ENCODE measurements at places on chromosomes 3 and 15.

DNA sequence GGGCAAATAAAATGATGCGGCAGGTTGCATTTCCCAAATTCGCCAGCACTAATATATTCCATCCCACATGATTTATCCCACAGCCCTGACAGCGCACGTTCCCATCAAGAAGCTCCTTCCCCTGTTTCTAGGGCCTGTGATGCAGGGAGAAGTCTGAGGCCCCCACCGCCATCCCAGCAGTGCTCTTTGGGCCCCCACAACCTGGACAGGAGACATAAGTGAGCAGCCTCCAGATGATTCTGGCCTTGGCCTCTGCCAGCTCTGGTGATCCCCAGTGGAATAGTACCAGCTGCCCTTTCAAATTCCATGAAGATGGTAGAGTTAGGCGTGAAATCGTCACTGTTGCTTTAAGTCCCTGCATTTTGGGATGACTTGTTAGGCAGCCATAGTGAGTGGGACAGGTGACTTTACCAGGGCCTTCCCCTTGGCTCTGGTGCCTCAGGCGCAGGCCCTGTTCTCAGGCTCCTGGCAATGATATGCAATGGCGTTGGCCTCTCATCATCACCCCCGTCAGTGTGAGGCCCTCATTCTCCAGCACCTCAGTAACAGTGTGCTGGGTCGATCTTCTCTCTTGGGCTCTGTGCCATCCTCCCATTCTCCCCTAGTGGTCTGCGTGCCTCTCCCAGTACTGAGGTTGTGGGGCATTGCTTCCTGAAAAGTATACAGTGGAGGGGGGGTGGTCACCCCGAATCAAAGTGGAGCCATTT, 263.7 kb downstream of the OCA2 start:
- DNase-seq = no peak

DNA sequence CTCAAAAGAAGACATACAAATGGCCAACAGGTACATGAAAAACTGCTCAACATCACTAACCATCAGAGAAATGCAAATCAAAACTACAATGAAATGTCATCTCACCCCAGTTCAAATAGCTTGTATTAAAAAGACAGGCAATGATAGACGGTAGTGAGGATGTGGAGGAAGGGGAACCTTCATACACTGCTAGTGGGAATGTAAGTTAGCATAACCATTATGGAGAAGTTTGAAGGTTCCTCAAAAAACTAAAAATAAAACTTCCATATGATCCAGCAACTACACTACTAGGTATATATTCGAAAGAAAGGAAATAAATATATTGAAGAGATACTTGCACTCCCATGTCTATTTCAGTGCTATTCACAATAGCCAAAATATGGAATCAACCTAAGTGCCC, 62.8 kb upstream of the PPARG start:
- no peak for DNase-seq

- DNase-seq = no peak
Measured at GRCh38 chr3:129001101-129001805, at the start of gene EFCC1. Gene EFCC1, plus strand, starts transcription at chr3:129001304. Its CDS starts 325 bp downstream, at chr3:129001629.

GRCh38 chr3:130442284-130442683, 74.7 kb upstream of the COL6A6 start:
- no peak for DNase-seq

DNA sequence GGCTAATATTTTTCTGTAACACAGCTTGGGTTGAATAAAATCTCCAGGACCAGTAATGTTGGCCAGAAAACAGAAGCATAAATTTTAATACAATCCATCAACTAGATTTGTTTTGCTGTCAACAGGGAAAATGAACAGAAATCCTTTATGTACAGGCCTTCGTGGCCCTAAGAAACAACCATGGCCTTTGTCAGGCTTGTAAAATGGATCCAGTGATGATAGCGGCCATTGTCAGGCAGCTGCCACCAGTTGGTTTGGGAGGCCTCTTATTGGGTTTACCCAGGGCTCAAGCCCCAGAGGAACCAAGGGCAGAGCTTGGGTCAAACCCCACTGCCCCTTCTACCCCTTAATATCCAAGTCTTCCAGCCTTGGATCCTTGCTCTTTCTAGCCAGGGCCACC, 5.6 kb upstream of the FYCO1 start:
- no peak for DNase-seq

GRCh38 chr3:29537889-29538609, 257.2 kb downstream of the RBMS3 start:
- DNase-seq = no peak

GRCh38 chr15:36961956-36962355, 138.4 kb downstream of the MEIS2 start:
- DNase-seq = no peak

DNA sequence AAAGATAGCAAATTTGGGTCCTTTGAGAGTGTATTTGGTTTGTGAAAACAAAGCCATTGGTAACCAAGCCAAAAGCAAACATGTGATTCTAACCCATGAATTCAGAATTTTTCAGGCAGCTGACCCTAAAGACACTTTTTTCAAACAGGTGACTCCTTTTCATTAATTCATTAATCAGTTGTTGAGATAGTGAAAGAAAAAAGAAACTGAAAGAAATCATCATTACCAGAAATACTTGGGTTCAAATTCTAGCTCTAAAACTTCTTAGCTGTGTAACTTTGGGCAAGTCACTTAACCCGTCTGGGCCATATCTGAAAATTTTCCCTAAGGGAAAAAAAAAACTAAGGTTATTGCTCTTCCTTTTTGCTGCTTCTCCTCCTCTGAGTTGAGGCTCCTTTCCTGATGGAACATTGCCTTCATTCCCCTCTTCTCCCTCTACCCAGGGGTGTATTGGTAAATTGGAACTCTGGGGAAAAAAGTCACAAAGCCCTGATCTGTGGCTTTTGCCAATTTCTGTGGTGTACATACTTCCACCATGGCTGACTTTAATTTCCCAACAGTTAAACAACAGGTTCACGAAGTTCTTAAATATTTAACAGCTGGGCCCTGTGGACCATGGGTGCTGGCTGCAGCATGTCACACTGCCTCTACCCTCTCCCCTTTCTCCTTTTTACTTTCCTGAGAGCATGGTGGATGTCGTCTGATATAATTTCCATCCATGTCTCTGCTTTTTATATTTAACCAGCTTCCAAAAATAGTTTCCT, 120.3 kb downstream of the ASB7 start:
- DNase-seq = no peak

DNA sequence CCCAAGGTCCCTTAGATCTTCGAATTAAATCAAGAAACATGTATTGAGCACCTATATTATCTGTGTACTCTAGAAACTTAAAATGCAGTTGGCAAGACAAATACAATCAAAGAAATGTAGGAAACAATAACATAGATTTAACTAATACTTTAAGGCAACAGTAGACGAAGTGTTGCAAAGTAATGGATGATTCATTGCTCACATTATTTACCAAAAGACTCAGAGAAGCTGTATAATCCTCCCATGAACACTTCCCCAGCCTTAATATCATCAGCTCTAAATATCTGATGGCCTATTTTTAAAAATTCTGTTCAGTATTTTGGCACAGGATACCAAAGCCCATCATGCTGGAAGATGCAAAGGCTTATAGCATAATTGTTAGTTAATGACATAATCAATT, 272.1 kb upstream of the TTC14 start:
- DNase-seq = no peak

- DNase-seq = no peak
Measured at GRCh38 chr3:79604681-79605080, 163.1 kb downstream of the ROBO1 start.

DNA sequence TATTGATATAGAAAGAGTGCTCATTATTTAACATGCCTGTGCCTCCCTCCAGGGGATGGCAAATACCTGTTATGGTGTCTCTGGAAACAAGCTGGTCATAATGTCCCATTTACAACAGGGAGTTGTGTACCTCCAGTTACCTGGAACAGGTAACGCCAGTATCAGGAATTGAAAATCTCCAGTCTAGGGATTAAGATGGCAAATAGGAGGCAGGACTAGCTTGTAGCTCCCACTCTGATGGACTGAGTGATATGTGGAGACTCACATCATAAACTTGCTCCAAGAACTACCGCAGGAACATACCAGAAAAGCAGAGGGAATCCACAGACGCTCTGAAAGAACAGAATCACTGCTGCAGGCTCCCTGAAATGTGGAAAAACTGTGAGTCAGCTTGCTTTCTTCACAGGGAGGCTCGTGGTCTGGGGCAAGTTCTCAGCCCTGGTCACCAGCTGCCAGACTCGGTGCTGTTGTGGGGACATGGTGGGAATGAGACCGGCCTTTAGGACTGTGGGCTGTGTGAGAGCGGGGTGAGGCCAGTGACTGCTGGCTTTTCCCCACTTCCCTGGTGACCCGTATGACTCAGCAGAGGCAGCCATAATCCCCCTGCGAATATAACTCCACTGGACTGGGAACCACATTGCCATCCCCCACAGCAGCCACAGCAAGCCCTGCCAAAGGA, 97.4 kb downstream of the KCNAB1 start:
- no peak for DNase-seq

DNA sequence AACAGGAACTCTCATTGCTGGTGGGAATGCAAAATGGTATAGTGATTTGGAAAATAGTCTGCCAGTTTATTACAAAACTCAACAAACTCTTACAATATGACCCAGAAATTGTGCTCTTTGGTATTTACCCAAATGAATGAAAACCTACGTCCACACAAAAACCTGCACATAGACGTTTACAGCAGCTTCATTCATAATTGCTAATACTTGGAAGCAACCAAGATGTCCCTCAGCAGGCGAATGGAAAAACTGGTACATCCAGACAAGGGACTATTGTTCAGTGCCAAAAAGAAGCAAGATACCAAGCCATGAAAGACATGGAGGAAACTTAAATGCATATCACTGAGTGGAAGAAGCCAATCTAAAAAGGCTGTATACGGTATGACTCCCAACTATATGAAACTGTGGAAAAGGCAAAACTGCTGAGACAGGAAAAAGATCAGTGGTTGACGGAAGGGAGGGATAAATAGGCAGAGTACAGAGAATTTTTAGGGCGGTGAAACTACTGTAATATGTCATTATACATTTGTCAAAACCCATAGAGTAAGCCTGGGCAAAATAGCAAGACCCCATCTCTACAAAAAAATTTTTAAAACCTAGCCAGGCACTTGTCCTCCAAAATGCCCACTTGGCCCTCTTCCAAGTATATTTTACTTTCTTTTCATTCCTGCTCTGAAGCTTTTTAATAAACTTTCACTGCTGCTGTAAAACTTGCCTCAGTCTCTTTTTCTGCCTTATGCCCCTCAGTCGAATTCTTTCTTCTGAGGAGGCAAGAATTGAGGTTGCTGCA, 4.9 kb upstream of the MKRN2OS start:
- no peak for DNase-seq

DNA sequence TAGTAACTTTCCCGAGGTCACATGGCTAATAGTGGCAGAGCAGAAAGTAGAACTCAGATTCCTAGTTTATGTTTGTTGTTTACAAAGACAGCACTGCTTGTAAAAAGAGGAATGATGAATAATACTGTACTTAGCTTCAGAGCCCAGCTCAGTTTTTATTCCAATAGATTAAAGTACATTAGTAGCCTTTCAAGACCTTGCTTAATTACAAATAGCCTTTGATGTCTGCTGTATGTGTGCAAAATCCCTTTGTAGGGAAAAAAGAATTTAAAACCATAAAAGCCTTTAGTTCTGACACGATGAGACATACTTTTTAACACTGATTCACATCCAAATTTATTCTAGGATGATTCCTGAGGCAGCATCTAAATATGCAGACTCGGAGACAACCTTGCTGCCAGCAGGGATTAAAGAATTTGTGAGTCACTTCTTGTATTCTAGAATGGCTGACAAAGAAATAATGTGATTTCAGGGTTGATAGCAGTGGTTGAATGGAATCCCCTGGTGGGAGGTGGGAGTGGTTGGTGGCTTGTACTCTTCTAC, 324.2 kb upstream of the TGFBR2 start:
- DNase-seq = peak; percentile 49
